ENCODE measurements at places on chromosomes 2 and 18.

DNA sequence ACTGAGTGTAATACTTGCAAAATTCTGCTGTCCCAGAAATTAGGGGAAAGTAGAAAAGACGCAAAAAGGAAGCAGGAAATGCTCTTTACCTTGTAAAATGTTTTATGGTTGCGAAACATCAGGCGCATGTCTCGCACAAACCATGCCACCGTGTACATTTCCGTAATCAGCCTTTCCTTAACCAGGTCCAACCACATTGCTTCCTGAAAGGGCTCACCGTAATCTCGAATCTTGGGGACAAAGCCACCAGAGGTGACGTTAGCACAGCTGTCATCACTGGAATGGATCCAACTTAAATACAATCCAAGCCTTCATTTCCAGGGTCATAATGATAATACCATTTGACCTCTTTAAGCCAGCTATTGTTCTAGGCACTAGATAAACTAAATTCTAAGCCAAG lies 49.3 kb downstream of the SP110 start:
- no peak for DNase-seq

DNA sequence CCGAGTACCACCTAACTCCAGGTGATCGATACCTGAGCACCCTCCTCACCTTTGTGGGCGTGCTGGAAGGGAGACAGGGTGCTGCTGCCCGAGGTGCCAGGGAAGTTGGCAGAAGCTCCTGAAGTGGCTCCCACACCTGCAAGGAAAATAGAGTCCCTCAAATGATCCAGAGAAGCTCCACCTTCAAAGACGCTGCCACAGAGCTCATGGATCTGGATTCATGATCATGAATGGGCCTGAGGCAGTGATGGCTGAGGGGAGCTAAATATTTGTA lies 76.5 kb downstream of the EDAR start:
- no peak for DNase-seq

DNA sequence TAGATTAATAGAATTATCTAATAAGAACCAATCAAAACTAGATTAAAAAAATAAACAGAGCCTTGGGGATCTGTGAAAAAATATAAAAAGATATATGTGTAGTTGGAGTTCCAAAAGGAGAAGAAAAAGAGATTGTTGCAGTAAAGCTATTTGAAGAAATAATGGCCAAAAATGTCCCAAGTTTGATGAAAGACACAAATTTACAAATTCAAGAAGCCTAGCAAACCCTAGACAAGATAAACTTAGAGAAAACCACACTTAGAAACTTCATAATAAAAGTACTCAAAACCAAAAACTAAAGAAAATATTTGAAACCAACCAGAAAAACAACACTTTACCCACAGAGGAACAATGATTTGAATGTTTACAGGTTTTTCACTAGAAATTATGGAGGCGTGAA lies 41.3 kb upstream of the EGR4 start:
- no peak for DNase-seq

DNA sequence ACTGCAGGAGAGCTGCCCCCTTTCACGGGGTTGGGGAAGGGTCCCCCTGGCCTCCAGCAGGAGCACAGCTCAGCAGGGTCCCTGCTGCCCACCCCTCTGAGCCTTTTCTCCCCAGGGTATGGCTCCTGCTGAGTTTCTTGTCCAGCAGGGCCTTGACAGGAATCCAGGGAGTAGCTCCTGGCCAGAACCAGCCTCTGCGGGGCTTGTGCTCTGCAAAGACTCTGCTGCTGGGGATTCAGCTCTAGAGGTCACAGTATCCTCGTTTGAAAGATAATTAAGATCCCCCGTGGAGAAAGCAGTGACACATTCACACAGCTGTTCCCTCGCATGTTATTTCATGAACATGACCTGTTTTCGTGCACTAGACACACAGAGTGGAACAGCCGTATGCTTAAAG lies 21.2 kb downstream of the FOSL2 start:
- no peak for DNase-seq

- no peak for DNase-seq
These were observed 18.2 kb upstream of the RESP18 start for GRCh38 chr2:219350710-219351221.

DNA sequence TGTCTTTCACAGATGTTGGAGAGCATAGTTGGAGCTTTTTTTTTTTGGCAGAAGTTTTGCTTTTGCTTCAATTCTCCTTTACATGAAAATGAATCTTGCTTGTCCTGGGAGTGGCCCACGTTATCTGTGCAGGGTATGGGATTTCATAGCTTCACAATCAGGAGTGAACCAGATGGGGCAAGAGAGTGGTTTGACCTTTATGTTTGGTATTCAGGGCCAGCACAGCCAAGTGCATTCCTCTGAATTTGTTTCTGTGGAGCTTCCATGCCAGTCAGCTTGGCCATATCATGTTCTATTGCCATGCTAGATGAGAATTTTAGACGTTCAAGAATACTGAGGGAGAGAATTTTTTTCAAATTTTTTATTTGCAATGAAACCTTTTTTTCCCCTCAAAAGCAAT lies 116.6 kb downstream of the PRPF40A start:
- DNase-seq = no peak

- DNase-seq = no peak
These were observed 39.9 kb downstream of the TANK start for GRCh38 chr2:161199912-161200701.

DNA sequence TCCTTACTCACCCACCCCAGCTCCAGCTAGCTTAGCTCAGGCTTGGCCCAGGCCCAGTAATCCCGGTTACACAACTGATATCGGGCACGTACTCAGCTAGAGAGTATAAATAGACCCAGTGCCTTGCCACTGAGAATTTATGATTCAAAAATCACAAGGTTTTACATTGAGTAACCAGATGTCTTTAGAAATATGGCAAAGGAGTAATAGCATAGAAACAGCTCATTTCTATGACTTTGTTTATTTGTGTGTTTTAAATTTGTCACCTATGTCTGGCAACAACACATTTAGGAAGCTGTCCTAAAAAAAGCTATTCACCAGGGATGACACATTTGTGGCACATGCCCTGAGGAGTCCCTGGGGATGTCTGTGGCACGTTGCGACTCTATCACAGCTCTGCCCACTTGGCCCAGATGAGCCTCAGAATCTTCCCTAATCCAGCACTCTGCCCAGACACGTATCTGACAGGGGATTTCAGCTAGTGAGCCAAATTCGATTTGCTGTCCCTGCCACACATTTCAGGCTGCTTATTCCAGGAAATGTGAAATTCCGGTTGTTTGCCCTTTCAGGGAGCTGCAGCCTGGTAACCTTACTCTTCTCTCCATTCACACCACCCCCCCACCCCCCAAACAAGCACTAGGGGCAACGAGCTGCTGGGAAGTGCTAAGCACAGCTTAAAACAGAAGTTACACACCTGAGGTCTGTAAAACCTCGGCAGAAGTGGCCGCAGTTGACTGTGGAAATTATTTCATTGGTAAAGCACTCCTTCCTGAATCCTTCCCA lies 85.4 kb upstream of the ZCCHC2 start:
- no peak for DNase-seq

GRCh38 chr2:2933426-2933825 lies 444.2 kb downstream of the EIPR1 start:
- DNase-seq = no peak

- no peak for DNase-seq
These were observed 142.5 kb downstream of the SPHKAP start for GRCh38 chr2:228038967-228039366.
